ENCODE measurements at places on chromosomes 4 and X. TPM values are rescaled to one million over a fixed set of nuclear protein-coding genes. Genes with fewer than 3 reads are reported as not detected.

The PDZD4 gene
- 1.6 TPM for total RNA-seq

The SLC6A14 gene
- total RNA-seq: 0.72 TPM

The IL15 gene
- 2.8 TPM for total RNA-seq

The PFKFB1 gene
- total RNA-seq: 2.1 TPM

- no peak for DNase-seq
- no peaks in the 10 kb centered on the region for H3K4me1 ChIP-seq
- H3K27me3 ChIP-seq: no peaks in the 10 kb centered on the region
- H3K36me3 ChIP-seq: no peaks in the 10 kb centered on the region
- no peak overlapping the region for H3K27ac ChIP-seq
Observed at GRCh38 chrX:140343226-140343868, 161.5 kb downstream of the SOX3 start.

GRCh38 chr4:129143359-129143758 is 47.4 kb downstream of the C4orf33 start:
- H3K36me3 ChIP-seq: no peaks in the 10 kb centered on the region
- no peak overlapping the region for H3K4me3 ChIP-seq
- DNase-seq: no peak
- no peak overlapping the region for H3K27ac ChIP-seq
- no peaks in the 10 kb centered on the region for H3K27me3 ChIP-seq
- no peaks in the 10 kb centered on the region for H3K4me1 ChIP-seq

DNA sequence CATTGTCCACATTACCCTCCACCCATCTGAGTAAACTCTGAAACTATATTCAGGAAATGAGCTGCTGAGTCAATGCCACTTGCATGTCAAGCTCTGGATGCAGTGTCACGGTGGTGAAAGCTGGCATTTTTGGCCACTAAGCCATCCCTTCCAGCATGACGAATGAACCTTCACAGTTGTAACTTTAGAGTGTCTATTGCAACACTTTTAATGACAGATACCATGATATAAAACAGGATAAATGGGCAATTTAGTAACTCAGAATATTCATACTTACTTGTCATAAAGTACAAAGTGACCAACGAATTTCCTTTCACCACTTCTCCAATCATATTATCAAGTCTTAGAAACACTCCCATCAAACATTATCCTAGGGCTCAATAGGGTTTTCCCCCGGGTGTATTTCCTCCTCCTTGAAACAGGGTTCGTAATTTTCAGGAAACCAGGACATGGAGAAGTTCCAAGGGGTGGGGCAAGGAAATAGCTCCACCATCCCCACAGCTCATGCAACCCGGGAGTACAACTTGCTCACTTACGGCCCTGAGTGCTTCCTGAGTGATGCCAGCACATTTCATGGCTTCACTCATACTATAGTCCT is 73.1 kb downstream of the MTHFD2L start:
- no peaks in the 10 kb centered on the region for H3K4me1 ChIP-seq
- no peak for DNase-seq
- H3K4me3 ChIP-seq: no peak overlapping the region
- no peaks in the 10 kb centered on the region for H3K36me3 ChIP-seq

GRCh38 chr4:184819786-184820185 is 6.0 kb downstream of the ACSL1 start:
- no peak for DNase-seq
- no peaks in the 10 kb centered on the region for H3K36me3 ChIP-seq
- peaks cover 16% of the 10 kb centered on the region for H3K4me1 ChIP-seq

- no peak for DNase-seq
- H3K27me3 ChIP-seq: no peaks in the 10 kb centered on the region
- H3K27ac ChIP-seq: peak overlapping the region; percentile 32
- peaks cover 48% of the 10 kb centered on the region for H3K4me1 ChIP-seq
Observed at GRCh38 chr4:98515470-98515809, 143.0 kb downstream of the TSPAN5 start.

- no peak overlapping the region for H3K4me3 ChIP-seq
- peaks cover 7% of the 10 kb centered on the region for H3K4me1 ChIP-seq
- H3K27ac ChIP-seq: no peak overlapping the region
- no peaks in the 10 kb centered on the region for H3K27me3 ChIP-seq
Observed at GRCh38 chr4:94523617-94524016, 71.9 kb downstream of the PDLIM5 start.

DNA sequence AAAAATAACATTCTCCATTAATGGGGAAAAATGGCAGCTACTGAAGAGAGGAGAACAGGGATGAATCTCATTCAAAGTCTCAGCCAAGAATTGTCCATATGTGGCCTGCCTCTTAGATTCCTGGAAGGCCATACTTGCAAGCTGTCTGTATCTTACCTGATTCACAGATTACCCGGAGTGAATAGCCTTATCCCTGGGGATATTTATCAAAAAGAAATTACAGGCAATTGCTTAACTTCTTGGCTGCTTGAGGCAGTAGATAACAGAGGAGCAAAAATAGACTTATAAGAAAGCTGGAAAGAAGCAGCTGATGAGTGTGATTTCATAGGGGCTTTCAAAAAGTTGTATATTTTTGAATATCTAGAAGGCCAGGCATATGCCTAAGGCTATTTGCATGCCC is 68.8 kb upstream of the PPP1R2C start:
- H3K27ac ChIP-seq: no peak overlapping the region
- no peaks in the 10 kb centered on the region for H3K27me3 ChIP-seq
- H3K4me3 ChIP-seq: no peak overlapping the region
- no peaks in the 10 kb centered on the region for H3K4me1 ChIP-seq
- H3K36me3 ChIP-seq: no peaks in the 10 kb centered on the region

- no peak overlapping the region for H3K27ac ChIP-seq
- H3K4me1 ChIP-seq: peaks cover 36% of the 10 kb centered on the region
- H3K4me3 ChIP-seq: no peak overlapping the region
- DNase-seq: no peak
- no peaks in the 10 kb centered on the region for H3K27me3 ChIP-seq
Observed at GRCh38 chr4:2852481-2852921, 8.9 kb downstream of the ADD1 start.

- H3K4me1 ChIP-seq: no peaks in the 10 kb centered on the region
- H3K36me3 ChIP-seq: no peaks in the 10 kb centered on the region
- H3K27ac ChIP-seq: no peak overlapping the region
- H3K27me3 ChIP-seq: no peaks in the 10 kb centered on the region
- H3K4me3 ChIP-seq: no peak overlapping the region
Observed at GRCh38 chr4:172982151-172982590, 186.4 kb upstream of the GALNT7 start.

DNA sequence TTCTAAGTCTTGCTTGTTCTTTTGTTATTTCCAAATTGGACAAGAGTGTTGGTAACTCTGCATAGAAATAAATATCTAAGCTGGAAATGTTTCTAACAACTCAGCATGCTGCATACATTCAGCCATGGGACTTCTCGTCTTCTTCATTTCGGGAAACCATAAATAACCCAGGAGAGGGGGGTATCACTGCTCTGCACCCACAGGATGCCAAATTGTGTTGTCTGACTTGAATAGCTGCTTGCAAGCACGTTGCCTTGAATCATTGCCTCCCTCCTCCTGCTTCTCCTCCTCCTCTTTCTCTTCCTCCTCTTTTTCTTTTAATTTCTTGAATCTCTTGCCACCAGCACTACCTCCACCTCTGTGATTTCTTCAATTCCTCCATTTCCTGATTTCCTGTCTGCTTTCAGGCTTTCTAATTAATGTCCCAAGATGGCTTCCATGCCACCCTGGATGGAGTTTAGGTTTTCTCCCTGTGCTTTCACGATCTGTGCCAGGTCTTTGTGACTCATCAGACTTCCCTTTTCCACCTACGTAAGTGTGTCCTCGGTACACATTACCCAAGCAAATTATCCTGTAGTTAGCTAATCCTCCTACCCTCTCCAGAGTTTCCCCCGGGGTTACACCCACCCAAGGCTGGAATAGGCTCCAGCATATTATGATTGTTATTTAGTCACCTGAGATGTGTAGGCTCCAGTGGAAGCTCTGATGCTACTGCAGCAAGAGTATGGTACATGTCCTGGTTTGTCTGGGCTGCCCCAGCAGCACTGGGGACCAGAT is 122.6 kb upstream of the VCX3B start:
- no peaks in the 10 kb centered on the region for H3K27me3 ChIP-seq
- no peaks in the 10 kb centered on the region for H3K36me3 ChIP-seq
- no peak overlapping the region for H3K4me3 ChIP-seq
- no peak overlapping the region for H3K27ac ChIP-seq
- DNase-seq: no peak
- no peaks in the 10 kb centered on the region for H3K4me1 ChIP-seq

GRCh38 chr4:77240469-77241066 is 83.6 kb downstream of the CCNG2 start:
- no peaks in the 10 kb centered on the region for H3K4me1 ChIP-seq
- no peaks in the 10 kb centered on the region for H3K36me3 ChIP-seq
- no peak overlapping the region for H3K27ac ChIP-seq
- H3K4me3 ChIP-seq: no peak overlapping the region

DNA sequence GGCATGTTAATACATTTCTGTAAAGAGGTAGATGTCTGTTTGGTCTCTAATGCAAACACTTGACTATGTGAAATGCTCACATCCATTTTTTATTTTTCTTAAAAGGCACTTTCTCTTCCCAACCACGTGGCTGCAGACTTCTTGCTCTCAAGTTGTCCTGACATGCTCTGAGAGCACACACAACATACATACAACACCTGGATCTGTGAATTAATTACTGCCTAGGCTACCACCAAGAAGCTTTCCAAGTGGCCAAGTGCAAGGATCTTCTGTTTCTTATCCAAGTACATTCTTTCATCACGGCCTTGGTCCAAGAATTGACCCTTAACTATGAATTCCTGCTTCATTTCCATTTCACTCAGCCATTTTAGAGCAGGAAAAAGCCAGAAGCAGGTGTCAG is 110.8 kb downstream of the SPRY1 start:
- no peak overlapping the region for H3K27ac ChIP-seq
- no peak overlapping the region for H3K4me3 ChIP-seq

- H3K27ac ChIP-seq: no peak overlapping the region
- H3K27me3 ChIP-seq: no peaks in the 10 kb centered on the region
- no peaks in the 10 kb centered on the region for H3K36me3 ChIP-seq
- no peak overlapping the region for H3K4me3 ChIP-seq
- DNase-seq: no peak
Observed at GRCh38 chrX:55841962-55842752, 124.6 kb downstream of the RRAGB start.

DNA sequence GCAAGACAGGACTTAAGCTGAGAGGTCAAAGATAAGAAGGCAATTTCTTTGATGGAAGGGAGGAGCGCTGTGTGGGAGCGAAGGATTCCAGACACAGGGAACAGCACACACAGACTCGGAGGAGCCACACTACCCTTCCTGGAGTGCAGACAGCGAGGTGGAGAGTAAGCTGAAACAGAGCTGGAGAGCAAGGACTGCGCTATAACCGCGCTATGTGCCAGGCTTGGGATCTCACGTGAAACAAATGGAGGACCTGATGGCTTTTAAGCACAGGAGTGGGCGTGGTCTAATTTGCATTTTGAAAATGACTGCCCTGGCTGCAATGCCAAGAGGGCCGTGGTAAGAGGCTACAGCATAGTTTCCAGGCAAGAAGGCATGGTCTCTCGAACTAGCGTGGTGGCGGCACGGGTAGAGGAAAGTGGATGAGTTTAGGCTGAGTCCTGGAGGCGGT is 113.9 kb upstream of the SORBS2 start:
- H3K4me3 ChIP-seq: no peak overlapping the region
- DNase-seq: peak; percentile 35
- H3K36me3 ChIP-seq: no peaks in the 10 kb centered on the region
- H3K4me1 ChIP-seq: no peaks in the 10 kb centered on the region
- no peaks in the 10 kb centered on the region for H3K27me3 ChIP-seq

DNA sequence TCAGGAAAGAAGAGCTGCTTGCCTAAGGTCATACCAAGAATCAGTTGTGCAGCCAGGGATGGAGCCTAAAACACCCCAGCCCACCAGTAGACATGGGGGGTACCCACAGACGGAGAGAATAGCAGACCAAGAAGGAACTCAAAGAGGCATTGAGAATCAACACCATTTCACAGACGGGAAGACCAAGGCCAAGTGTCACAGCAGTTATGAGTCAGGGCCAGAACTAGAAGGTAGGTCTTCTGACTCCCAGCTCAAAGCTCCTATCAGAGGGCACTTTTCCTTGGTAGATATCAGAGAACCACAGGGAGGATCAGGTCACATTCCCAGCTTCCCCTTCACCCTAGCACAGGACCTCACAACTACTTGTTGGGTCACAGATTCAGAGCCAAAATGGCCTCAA is 14.5 kb downstream of the OTUD5 start:
- H3K4me3 ChIP-seq: no peak overlapping the region
- H3K4me1 ChIP-seq: no peaks in the 10 kb centered on the region
- no peaks in the 10 kb centered on the region for H3K27me3 ChIP-seq
- no peaks in the 10 kb centered on the region for H3K36me3 ChIP-seq
- no peak overlapping the region for H3K27ac ChIP-seq
- no peak for DNase-seq

DNA sequence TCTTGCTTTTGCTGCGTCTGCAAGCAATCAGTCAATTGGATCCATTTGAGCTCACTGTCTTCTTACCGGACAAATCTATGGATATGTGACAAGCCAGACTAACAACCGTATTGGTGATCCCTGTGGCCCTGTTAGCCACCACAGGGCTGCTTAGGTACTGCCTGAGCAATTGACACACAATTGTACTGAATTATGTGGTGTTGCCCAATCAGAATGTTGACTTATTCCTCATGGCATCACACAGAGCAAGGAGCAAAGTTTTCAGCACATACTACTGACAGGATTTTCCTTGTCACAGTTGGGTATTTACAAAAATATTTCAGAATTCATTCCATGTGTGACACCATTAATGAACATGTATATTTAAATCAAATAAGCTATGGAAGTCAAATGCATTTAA is 41.3 kb upstream of the XAGE1B start:
- H3K4me3 ChIP-seq: no peak overlapping the region
- H3K27me3 ChIP-seq: no peaks in the 10 kb centered on the region
- no peaks in the 10 kb centered on the region for H3K4me1 ChIP-seq

- H3K36me3 ChIP-seq: no peaks in the 10 kb centered on the region
- H3K4me1 ChIP-seq: no peaks in the 10 kb centered on the region
- no peak overlapping the region for H3K27ac ChIP-seq
- H3K27me3 ChIP-seq: no peaks in the 10 kb centered on the region
Observed at GRCh38 chr4:125389713-125390112, 75.0 kb downstream of the FAT4 start.

DNA sequence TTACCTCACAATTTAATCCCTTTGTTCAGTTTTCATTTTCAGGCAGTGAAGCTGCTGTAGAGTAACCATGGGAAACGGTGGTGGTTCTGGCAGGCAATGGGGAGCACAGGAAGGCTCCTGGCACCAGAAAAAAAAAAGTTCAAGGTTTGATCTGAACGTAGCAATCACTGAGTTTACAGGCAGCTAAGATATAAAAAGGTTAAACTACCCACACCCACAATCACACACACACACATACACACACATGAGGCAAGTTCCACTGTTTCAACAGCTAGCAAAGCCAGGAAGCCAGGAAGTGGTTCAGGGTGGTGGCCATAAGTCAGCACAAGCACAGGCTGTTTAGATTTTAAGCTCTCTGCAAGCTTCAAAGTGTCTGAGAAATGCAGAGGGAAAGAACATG is at the start of gene SULT1B1:
Gene SULT1B1, minus strand, starts transcription at position 166 of the 400 bp plus-strand sequence. CDS start 5,403 bp downstream, outside the sequence.
- no peaks in the 10 kb centered on the region for H3K36me3 ChIP-seq
- DNase-seq: peak; percentile 56
- H3K27me3 ChIP-seq: no peaks in the 10 kb centered on the region
- H3K27ac ChIP-seq: peak within 1 kb of the TSS; percentile 89
